Heart right ventricle (tissue), 16 donors: ENCODE measurements at places on chromosomes 1 and 21. TPM values are rescaled to one million over a fixed set of nuclear protein-coding genes. Genes with fewer than 3 reads are reported as not detected.
A peak's percentile ranks its signal among the peaks of the same experiment; 100 is the strongest.

The MYOM3 gene
- 301 TPM for total RNA-seq

The TAL1 gene
- 3.8 TPM for total RNA-seq

The CHAF1B gene
- total RNA-seq = 0.24 TPM

The PADI2 gene
- total RNA-seq = 0.27 TPM

The LHX8 gene
- not detected for total RNA-seq

The ZBED6 gene
- total RNA-seq = 14.1 TPM

The ACTL8 gene
- not detected for total RNA-seq

The EPHA8 gene
- not detected for total RNA-seq

The CADM3 gene
- total RNA-seq = 0.81 TPM

The KRTAP11-1 gene
- total RNA-seq = not detected

The KRTAP10-10 gene
- not detected for total RNA-seq

The PLCH2 gene
- 0.07 TPM for total RNA-seq

The APOBEC4 gene
- total RNA-seq = not detected

The CLIC6 gene
- 3.9 TPM for total RNA-seq

The LY9 gene
- not detected for total RNA-seq

The SIK1 gene
- total RNA-seq = 96.4 TPM

- no peaks in the 10 kb centered on the region for H3K36me3 ChIP-seq
- no peaks in the 10 kb centered on the region for H3K4me1 ChIP-seq
- H3K27ac ChIP-seq = peak overlapping the region; percentile 43
- H3K27me3 ChIP-seq = no peaks in the 10 kb centered on the region
Observed at GRCh38 chr1:1200876-1201810, 5.2 kb downstream of the TNFRSF18 start.

GRCh38 chr1:7534061-7534825 lies 236.9 kb upstream of the VAMP3 start:
- no peak overlapping the region for H3K4me3 ChIP-seq
- no peak overlapping the region for H3K27ac ChIP-seq
- no peak for DNase-seq
- no peaks in the 10 kb centered on the region for H3K4me1 ChIP-seq
- no peaks in the 10 kb centered on the region for H3K36me3 ChIP-seq

DNA sequence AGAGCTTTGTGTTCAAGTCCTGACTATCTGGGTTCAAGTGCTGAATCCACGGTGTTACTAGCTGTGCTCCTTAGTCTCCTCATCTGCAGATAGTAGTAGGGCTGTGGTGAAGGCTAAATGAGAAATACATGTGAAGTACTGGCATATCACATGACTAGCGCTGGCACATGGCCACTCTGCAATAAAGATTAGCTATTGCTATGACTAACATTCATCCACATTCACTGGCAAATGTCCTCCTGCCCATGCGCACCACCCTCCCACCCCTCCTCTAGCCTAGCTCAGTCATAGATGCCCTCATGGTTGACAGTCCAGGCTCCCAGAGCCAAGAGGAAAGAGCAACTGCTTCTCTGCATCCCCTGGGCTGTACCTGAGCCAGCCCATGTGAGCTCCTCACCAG lies 8.5 kb upstream of the COL8A2 start:
- no peaks in the 10 kb centered on the region for H3K27me3 ChIP-seq
- no peak overlapping the region for H3K4me3 ChIP-seq
- H3K36me3 ChIP-seq = peaks cover 21% of the 10 kb centered on the region

- no peak overlapping the region for H3K4me3 ChIP-seq
- H3K27me3 ChIP-seq = peaks cover 17% of the 10 kb centered on the region
- peaks cover 44% of the 10 kb centered on the region for H3K36me3 ChIP-seq
- no peak overlapping the region for H3K27ac ChIP-seq
Observed at GRCh38 chr21:45261093-45261492, 26.6 kb downstream of the POFUT2 start.

GRCh38 chr1:210246447-210246846 lies 13.9 kb downstream of the SERTAD4 start:
- no peak overlapping the region for H3K4me3 ChIP-seq
- H3K4me1 ChIP-seq = peaks cover 9% of the 10 kb centered on the region
- H3K27me3 ChIP-seq = peaks cover 19% of the 10 kb centered on the region
- no peak for DNase-seq
- no peaks in the 10 kb centered on the region for H3K36me3 ChIP-seq

- H3K27ac ChIP-seq = peak overlapping the region; percentile 64
- H3K36me3 ChIP-seq = no peaks in the 10 kb centered on the region
- no peaks in the 10 kb centered on the region for H3K27me3 ChIP-seq
- DNase-seq = no peak
Observed at GRCh38 chr1:66207484-66207883, 326.5 kb upstream of the SGIP1 start.

GRCh38 chr1:12541274-12542137 lies 76.5 kb downstream of the DHRS3 start:
- no peak overlapping the region for H3K4me3 ChIP-seq
- H3K27me3 ChIP-seq = no peaks in the 10 kb centered on the region
- DNase-seq = peak; percentile 65
- peaks cover 33% of the 10 kb centered on the region for H3K4me1 ChIP-seq
- H3K27ac ChIP-seq = peak overlapping the region; percentile 31

DNA sequence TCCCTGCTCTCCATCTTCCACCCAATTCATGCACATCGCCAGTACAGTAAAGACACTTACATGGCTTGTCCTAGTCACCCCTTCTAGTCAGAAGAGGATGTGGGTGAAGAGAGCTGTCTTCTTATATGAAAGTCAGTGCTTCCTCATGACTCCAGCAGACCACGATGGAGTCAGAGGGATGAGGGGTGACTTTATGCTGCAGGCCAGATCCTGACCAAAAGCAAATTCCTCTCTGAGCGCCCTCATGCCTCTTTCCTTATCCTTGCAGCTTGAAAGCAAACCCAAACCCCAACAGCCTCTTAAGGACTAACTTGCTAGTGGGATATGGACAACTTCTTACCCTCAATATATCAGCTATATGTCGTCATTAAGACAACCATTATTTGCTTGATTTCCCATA lies 348.2 kb upstream of the DUSP10 start:
- peaks cover under 1% of the 10 kb centered on the region for H3K4me1 ChIP-seq
- no peak overlapping the region for H3K27ac ChIP-seq

- DNase-seq = no peak
- H3K27me3 ChIP-seq = peaks cover 5% of the 10 kb centered on the region
- H3K4me3 ChIP-seq = no peak overlapping the region
Observed at GRCh38 chr21:31803039-31804007, 69.5 kb upstream of the HUNK start.

GRCh38 chr1:65264197-65264929 lies 45.0 kb upstream of the DNAJC6 start:
- no peak overlapping the region for H3K27ac ChIP-seq
- H3K36me3 ChIP-seq = no peaks in the 10 kb centered on the region
- DNase-seq = no peak

GRCh38 chr1:26496861-26497260 lies 24.6 kb downstream of the HMGN2 start:
- H3K27me3 ChIP-seq = no peaks in the 10 kb centered on the region
- DNase-seq = no peak
- no peaks in the 10 kb centered on the region for H3K36me3 ChIP-seq
- peaks cover 18% of the 10 kb centered on the region for H3K4me1 ChIP-seq

GRCh38 chr21:36502365-36502764 lies 22.4 kb upstream of the CLDN14 start:
- H3K27me3 ChIP-seq = no peaks in the 10 kb centered on the region
- no peaks in the 10 kb centered on the region for H3K36me3 ChIP-seq
- H3K27ac ChIP-seq = no peak overlapping the region
- no peak overlapping the region for H3K4me3 ChIP-seq
- no peaks in the 10 kb centered on the region for H3K4me1 ChIP-seq

DNA sequence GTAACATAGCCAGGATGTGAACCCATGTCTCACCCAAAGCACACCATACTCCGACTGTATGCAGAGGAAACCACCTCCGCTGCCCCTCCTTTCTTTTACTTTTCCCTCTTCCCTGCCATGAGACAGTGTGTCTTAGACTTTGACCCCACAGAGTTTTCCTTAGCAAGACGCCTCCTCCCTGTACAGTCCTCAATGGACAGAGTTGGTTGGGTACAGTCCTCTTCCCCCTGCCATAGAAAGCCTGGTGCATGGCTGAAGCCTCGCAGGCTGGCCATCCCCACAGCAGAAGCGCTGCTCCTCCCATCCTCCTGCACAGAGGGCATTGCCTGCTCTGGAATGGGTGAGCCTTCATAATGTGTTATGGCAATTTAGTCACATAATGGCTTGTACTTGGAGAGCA lies 127.9 kb downstream of the PLPP3 start:
- no peak for DNase-seq
- no peak overlapping the region for H3K4me3 ChIP-seq
- no peaks in the 10 kb centered on the region for H3K27me3 ChIP-seq
- H3K4me1 ChIP-seq = peaks cover 63% of the 10 kb centered on the region

GRCh38 chr1:236860674-236861073 lies 65.6 kb downstream of the MTR start:
- no peak overlapping the region for H3K27ac ChIP-seq
- no peaks in the 10 kb centered on the region for H3K27me3 ChIP-seq
- H3K4me1 ChIP-seq = peaks cover 38% of the 10 kb centered on the region
- H3K4me3 ChIP-seq = no peak overlapping the region
- no peak for DNase-seq

GRCh38 chr1:20821466-20821865 lies 34.4 kb upstream of the HP1BP3 start:
- peaks cover 12% of the 10 kb centered on the region for H3K36me3 ChIP-seq
- no peak overlapping the region for H3K27ac ChIP-seq
- no peak overlapping the region for H3K4me3 ChIP-seq
- no peak for DNase-seq
- no peaks in the 10 kb centered on the region for H3K4me1 ChIP-seq

DNA sequence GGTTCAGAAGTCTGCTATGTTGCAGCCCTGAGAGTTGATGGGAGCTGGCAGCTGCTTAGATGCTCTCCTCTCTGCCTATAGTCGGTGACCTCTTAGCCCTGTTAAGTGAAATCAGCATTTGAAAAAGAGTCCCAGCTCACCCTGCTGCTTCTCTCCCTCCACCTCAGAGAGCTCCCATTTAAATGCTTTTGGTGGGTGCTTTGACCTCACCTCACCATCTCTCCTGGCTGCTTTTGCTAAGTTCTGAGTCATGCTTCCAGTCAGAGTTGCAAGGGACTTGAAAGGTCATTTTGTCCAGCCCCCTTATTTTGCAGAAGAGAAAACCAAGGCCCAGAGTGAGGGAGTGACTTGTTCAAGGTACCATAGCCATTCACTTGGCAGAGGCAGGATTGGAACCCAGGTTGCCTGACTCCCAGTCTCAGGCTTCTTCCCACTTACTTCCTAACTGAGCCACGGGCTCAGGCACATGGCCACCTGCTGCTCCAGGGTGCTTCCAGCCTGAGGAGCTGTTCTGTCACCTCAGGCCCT lies 3.3 kb downstream of the MAPKAPK2 start:
- DNase-seq = no peak
- H3K4me3 ChIP-seq = peak overlapping the region; percentile 87
- no peaks in the 10 kb centered on the region for H3K27me3 ChIP-seq
- H3K27ac ChIP-seq = peak overlapping the region; percentile 94
- H3K4me1 ChIP-seq = peaks cover 78% of the 10 kb centered on the region

DNA sequence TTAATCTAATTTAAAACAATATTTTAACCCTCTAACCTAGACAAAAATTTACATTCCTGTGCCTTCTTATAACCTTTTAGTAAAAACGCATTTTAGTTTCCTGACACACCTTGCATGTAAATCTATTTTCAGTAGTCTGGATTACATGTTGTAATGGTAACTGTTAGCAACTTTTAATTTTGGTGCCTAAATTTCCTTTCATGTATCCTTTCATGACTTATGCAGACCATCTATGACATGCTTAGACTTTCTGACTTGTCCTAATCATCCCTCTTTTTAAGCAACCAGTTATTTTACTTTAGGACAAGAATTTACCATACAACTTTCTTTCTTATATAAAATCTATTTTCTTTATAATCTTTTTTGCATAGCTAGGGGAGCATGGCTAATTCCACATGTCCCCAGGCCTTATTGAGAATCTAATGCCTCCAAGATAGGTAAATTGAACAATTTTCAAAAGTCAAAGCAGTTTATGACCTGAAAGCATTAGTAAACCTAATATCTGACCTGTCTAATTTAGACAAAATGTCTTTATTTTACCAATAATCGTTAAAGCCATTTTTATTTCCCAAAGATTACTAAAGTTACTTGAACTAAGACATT lies 57.5 kb upstream of the IL12RB2 start:
- H3K36me3 ChIP-seq = no peaks in the 10 kb centered on the region
- no peak overlapping the region for H3K4me3 ChIP-seq
- DNase-seq = no peak
- no peaks in the 10 kb centered on the region for H3K4me1 ChIP-seq
- no peaks in the 10 kb centered on the region for H3K27me3 ChIP-seq

DNA sequence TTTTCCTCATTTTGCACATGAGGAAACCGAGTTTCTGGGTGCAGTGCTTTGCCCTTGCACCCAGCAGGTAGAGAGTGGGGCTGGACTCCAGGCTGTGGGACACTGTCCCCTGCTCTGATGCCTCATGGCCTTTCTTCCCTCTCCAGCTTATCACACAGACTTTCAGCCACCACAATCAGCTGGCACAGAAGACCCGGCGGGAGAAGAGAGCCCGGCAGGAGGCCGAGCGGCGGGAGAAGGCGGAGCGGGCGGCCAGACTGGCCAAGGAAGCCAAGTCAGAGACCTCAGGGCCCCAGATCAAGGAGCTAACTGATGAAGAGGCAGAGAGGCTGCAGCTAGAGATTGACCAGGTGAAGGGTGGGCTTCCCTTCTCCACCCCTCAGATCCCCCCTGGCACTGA lies 19.0 kb downstream of the KDF1 start:
- H3K4me3 ChIP-seq = no peak overlapping the region
- peak; percentile 23 for DNase-seq

GRCh38 chr1:238401144-238401543 lies 510.4 kb upstream of the ZP4 start:
- no peaks in the 10 kb centered on the region for H3K36me3 ChIP-seq
- DNase-seq = no peak
- no peaks in the 10 kb centered on the region for H3K27me3 ChIP-seq

DNA sequence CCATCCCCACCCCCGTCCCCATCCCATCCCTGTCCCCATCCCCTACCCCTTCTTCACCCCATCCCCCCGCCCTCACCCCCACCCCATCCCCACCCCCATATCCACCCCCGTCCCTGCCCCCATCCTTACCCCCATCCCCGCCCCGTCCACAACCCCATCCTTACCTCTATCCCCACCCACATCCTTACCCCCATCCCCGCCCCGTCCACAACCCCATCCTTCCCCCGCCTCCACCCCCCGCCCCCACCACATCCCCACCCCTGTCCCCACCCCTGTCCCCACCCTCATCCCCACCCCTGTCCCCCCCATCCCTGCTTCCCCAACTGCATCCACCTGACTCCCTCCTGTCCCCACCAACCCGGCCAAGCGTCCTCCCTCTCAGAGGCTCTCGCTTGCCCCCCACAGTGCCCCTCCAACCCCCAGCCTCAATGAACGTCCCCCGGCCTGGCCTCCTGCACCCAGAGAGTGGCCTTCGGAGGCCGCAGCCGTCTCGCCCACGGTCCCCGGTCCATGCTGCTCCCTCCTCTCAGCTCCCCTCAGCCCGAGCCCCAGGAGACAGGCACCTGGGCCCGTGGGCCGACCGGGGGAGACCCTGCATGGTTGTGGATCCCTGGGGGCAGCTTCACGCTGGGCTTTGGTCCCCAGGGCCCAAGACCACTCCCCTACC lies 25.5 kb upstream of the C1orf159 start:
- H3K4me3 ChIP-seq = no peak overlapping the region
- peaks cover 47% of the 10 kb centered on the region for H3K27me3 ChIP-seq
- no peak overlapping the region for H3K27ac ChIP-seq
- no peak for DNase-seq
